ENCODE measurements at places on chromosomes 2 and 18.

- no peak overlapping the region for H3K4me3 ChIP-seq
- no peaks in the 10 kb centered on the region for H3K27me3 ChIP-seq
- no peak for DNase-seq
- no peaks in the 10 kb centered on the region for H3K36me3 ChIP-seq
These were observed 36.8 kb downstream of the KCNG3 start for GRCh38 chr2:42457011-42457410.

- H3K27me3 ChIP-seq, result peaks cover 13% of the 10 kb centered on the region
- no peaks in the 10 kb centered on the region for H3K36me3 ChIP-seq
- no peak overlapping the region for H3K4me3 ChIP-seq
- no peak overlapping the region for H3K27ac ChIP-seq
- DNase-seq, result no peak
These were observed 5.6 kb downstream of the ADRA2B start for GRCh38 chr2:96110621-96111256.

DNA sequence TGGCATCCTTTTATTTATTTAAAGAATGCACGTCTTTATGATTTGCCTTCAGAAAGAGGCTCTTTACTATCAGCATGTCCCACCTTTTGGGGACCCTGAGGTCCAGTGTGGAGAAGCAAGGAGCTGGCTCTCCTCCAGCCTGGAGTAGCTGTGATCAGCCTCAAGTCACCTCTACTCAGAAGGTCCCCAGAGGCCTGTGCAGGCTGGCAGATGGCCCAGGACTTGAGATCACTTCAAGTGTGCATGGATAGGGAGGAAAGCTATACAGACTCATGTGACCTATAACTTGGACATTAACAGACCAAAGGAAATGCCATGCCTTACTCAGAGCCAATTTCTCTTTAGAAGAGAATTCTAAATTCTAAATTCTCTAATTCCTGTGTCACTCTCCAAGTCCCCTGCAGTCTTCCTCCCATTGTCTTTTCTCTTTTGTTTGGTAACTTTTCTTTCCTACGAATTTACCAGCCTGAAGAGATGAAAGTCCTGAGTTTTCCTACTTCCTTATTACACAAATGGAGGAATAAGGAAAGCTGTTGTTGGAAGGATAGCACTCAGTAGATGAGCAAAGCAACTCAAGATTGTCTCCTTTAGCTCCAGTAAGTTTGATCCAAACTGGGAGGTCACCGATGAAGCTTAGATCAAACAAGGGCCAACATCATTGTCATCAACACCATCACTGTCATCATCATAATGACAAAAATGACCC, 163.9 kb downstream of the GFPT1 start:
- H3K27me3 ChIP-seq, result no peaks in the 10 kb centered on the region
- DNase-seq, result no peak
- H3K4me1 ChIP-seq, result no peaks in the 10 kb centered on the region
- no peak overlapping the region for H3K4me3 ChIP-seq

DNA sequence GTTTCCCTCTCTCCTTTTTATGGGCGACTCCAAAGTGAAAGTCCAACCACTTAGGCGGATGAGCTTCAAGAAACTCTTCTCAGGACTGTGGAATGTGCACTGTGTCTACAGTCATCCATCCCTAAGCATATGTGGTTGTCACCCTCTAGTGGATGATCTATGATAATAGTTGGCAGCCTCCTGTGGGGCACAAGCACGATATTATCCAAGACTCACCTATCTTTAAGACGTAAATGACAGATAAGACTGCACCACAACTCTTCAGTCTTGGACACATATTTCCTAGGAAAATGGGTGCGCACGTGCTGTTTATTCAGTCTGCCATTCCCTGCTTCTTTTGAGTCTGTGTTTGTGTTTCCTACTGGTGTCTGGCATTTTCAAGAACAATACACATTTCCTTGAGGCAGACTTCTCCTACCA, 145.5 kb upstream of the CTAGE1 start:
- no peaks in the 10 kb centered on the region for H3K36me3 ChIP-seq
- H3K4me3 ChIP-seq, result no peak overlapping the region
- H3K4me1 ChIP-seq, result peaks cover 4% of the 10 kb centered on the region
- H3K27me3 ChIP-seq, result peaks cover 3% of the 10 kb centered on the region

GRCh38 chr2:28956890-28957289, 24.2 kb upstream of the TOGARAM2 start:
- H3K4me1 ChIP-seq, result no peaks in the 10 kb centered on the region
- peak overlapping the region; percentile 24 for H3K4me3 ChIP-seq
- H3K27ac ChIP-seq, result peak overlapping the region; percentile 9
- H3K27me3 ChIP-seq, result no peaks in the 10 kb centered on the region
- H3K36me3 ChIP-seq, result no peaks in the 10 kb centered on the region
- no peak for DNase-seq

GRCh38 chr2:233178994-233179847, 72.3 kb upstream of the ATG16L1 start:
- no peak for DNase-seq
- H3K27me3 ChIP-seq, result no peaks in the 10 kb centered on the region
- no peak overlapping the region for H3K27ac ChIP-seq
- no peak overlapping the region for H3K4me3 ChIP-seq
- H3K36me3 ChIP-seq, result no peaks in the 10 kb centered on the region
- H3K4me1 ChIP-seq, result no peaks in the 10 kb centered on the region

- H3K4me1 ChIP-seq, result no peaks in the 10 kb centered on the region
- H3K27me3 ChIP-seq, result no peaks in the 10 kb centered on the region
- H3K36me3 ChIP-seq, result no peaks in the 10 kb centered on the region
- no peak for DNase-seq
- no peak overlapping the region for H3K27ac ChIP-seq
These were observed 1323.2 kb upstream of the DDX18 start for GRCh38 chr2:116491292-116491691.

DNA sequence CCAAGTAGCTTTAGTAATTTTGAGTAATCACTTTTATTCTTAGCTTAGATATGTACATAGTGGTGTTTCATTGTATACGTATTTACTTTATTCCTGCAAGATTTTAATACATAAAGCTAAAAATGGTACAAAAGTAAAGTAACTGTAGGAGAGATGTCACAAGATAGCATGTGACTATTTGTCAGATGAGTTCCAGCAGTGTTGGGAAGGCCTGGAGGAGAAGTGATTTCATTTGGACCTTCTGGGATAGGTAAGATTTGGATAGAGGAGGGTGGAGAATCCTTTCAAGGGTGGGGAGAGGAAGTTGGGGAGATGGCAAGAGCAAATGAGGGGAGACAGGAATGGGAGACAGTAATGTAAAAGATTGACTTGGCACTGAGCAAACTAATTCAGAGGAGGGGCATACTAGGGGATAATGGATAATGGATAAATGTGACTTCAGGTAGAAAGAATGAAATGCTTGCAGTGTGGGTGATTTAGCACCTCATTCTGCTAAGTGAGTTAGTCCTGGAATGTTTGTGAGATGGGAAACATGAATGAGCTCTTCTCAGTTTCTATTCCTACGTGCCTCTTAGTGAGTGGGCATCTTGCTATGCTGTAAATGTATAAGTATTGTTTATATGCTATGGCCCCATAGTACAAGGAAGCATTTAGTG, 10.5 kb downstream of the WDR43 start:
- no peak for DNase-seq
- H3K27me3 ChIP-seq, result no peaks in the 10 kb centered on the region
- H3K4me1 ChIP-seq, result no peaks in the 10 kb centered on the region
- no peak overlapping the region for H3K4me3 ChIP-seq

- no peak for DNase-seq
- no peaks in the 10 kb centered on the region for H3K36me3 ChIP-seq
- H3K27me3 ChIP-seq, result no peaks in the 10 kb centered on the region
- H3K4me3 ChIP-seq, result no peak overlapping the region
- H3K4me1 ChIP-seq, result no peaks in the 10 kb centered on the region
These were observed 49.0 kb downstream of the CAPN13 start for GRCh38 chr2:30758191-30758651.

DNA sequence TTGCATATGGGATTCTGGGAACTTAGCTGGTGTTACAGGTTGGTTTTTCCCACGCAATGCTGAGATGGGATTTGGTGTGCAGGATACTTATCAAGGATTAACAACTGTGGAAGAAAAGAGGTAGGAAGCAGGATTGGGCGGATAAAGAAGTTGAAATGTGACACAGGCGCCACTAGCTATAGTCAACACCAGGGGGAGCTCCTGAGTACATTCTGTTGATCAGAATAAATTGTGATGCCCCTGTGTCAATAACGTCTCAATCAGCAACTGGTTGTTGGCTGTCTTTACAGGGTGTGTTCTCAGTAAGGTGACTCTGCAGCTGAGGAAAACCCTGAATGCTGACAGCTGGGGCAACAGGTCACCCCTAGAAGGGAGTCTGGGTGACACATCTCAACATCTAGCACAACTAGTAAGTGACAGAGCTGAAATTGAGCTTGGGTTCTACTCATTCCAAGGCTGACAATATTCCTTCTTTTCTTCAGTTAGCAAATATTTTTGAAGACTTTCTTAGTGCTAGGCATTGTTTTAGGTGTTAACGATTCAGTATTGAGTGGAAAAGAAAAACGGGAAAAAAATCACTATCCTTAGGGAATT, 143.0 kb downstream of the ARL6IP6 start:
- H3K27ac ChIP-seq, result no peak overlapping the region
- no peaks in the 10 kb centered on the region for H3K4me1 ChIP-seq
- DNase-seq, result no peak
- no peaks in the 10 kb centered on the region for H3K36me3 ChIP-seq

- H3K4me3 ChIP-seq, result no peak overlapping the region
- no peak for DNase-seq
- H3K27me3 ChIP-seq, result peaks cover 100% of the 10 kb centered on the region
- H3K36me3 ChIP-seq, result no peaks in the 10 kb centered on the region
- H3K27ac ChIP-seq, result no peak overlapping the region
These were observed 4.2 kb upstream of the POU3F3 start for GRCh38 chr2:104849618-104850141.

DNA sequence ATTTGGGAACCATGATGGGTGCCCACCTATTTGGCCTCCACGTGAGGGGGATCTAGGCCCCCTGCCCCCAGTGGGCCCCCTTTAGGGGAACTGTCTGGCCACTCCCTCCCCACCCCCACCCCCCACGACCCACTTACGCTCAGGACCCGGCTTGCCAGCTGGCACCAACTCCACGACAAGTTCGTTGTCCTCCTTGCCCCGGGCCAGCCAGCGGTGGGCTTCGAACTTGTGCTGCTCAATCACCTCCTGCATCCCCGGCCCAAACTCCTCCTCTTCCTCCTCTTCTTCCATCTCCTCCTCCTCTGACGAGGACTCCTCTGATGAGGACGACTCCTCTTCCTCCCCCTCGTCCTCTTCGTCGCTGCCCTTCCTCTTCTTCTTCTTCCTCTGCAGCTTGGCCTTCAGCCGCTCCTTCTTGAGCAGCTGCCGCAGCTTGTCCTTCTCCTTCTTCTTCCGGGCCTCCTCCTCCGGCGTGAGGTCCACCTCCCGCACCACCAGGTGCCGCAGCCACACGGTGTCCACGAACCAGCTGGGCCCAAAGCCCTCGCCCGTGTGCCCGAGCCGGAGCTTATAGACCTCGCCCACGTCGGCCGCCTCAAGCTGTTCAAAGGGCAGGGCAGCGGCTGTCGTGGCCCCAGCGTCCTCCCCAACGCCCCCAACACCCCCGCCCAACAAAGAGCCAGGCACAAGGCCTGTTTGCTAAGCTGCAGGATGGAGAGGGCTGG, 96.9 kb downstream of the LOXHD1 start:
- H3K27me3 ChIP-seq, result no peaks in the 10 kb centered on the region
- no peaks in the 10 kb centered on the region for H3K4me1 ChIP-seq
- no peak overlapping the region for H3K27ac ChIP-seq
- no peak overlapping the region for H3K4me3 ChIP-seq

DNA sequence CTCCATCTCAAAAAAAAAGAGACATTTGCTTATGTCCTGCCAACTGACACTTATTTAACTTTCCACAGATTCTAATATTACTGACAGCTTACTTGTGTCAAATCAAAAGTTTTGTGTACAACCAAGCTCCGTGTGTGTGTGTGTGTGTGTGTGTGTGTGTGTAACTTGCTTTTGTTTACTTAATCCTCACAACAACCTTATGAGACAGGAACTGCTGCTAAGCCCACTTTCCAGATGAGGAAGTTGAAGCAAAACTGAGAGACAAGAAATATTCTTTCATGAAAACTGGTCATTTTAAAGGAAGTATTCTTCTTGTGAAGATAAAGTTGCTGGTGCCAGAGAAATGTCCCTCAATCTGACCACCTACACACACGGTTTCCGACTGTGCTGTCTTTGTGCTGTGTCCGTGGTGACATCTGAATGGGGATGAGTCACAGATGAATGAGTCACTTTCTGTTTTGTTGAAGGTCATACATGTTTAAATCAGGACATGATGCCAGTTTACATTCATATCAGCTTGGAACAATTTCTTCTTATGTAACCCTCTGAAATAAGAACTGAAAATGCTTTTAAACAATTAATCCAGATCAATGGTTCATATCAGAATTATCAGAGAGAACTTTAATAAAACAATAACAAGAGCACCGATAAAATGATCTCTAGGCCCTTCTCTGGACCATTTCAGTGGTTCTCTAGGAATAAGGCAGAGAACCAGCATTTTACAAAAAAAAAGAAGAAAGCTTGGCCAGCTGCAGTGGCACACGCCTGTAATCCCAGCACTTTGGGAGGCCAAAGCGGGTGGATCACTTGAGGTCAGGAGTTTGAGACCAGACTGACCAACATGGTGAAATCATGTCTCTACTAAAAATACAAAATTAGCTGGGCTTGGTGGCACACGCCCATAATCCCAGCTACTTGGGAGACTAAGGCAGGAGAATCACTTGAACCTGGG, 95.5 kb downstream of the THNSL2 start:
- H3K4me3 ChIP-seq, result no peak overlapping the region
- H3K4me1 ChIP-seq, result no peaks in the 10 kb centered on the region
- DNase-seq, result peak; percentile 6
- no peak overlapping the region for H3K27ac ChIP-seq

DNA sequence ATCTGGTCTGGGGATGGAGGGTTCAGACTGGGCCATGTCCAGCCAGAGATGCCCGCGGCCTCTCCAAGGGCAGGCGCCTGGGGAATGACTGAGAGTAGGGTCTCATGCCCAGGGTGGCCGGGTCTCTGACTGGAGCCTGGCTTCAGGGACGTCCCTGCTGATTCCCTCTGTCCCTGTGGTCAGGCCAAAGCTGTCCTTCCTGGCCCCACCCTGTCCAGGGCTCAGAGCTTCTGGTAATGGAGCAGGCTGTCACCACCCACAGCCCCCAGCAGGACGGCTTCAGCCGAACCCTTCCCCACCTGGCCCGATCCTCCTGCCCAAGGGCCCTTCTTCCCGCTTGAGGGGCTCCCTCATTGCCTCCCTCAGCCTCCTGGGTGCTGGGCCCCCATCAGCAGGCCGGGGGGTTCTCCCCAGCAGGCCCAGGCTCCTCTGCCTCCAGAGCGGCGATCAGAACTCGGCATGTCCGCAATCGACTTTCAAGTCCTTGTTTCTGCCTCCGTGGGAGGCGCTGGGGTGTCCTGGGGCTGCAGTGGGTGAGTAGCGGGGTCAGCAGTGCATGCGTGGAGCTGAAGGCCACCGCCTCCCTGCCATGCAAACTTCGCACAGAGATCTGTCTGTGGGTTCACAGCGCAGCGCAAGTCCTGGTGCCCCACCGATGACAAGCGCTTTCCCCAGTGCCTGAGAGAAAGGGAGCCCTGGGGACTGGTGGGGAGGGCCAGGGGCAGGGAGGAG, 18.3 kb downstream of the RAMP1 start:
- H3K4me3 ChIP-seq, result no peak overlapping the region
- H3K27ac ChIP-seq, result peak overlapping the region; percentile 79
- H3K4me1 ChIP-seq, result peaks cover 26% of the 10 kb centered on the region

- H3K36me3 ChIP-seq, result no peaks in the 10 kb centered on the region
- H3K27me3 ChIP-seq, result no peaks in the 10 kb centered on the region
- no peaks in the 10 kb centered on the region for H3K4me1 ChIP-seq
- no peak for DNase-seq
- H3K27ac ChIP-seq, result no peak overlapping the region
These were observed 652.6 kb upstream of the CHAC2 start for GRCh38 chr2:53114991-53115390.

- no peaks in the 10 kb centered on the region for H3K27me3 ChIP-seq
- no peak overlapping the region for H3K27ac ChIP-seq
- H3K36me3 ChIP-seq, result no peaks in the 10 kb centered on the region
- no peak overlapping the region for H3K4me3 ChIP-seq
These were observed 55.0 kb downstream of the PLEKHM3 start for GRCh38 chr2:207970147-207970825.
